Endothelial cell (in vitro differentiated cells): ENCODE measurements at places on chromosomes 7 and 10. TPM values are rescaled to one million over a fixed set of nuclear protein-coding genes. Genes with fewer than 3 reads are reported as not detected.

ARHGAP22 gene
- total RNA-seq: 1.9 TPM

WDR86 gene
- 57.0 TPM for total RNA-seq

FAM25G gene
- not detected for total RNA-seq

TMEM184A gene
- total RNA-seq: 0.21 TPM

PCDH15 gene
- 0.05 TPM for total RNA-seq

AIFM2 gene
- 1.7 TPM for total RNA-seq

CHN2 gene
- 3.4 TPM for total RNA-seq

SEPTIN14 gene
- not detected for total RNA-seq

FZD1 gene
- 38.7 TPM for total RNA-seq

MRC1 gene
- 35.7 TPM for total RNA-seq

PDZD7 gene
- total RNA-seq: 0.54 TPM

POLL gene
- total RNA-seq: 44.8 TPM

TEX47 gene
- not detected for total RNA-seq

FGF8 gene
- total RNA-seq: 1.1 TPM

COG5 gene
- total RNA-seq: 26.7 TPM

PALS2 gene
- total RNA-seq: 32.0 TPM

SPAM1 gene
- not detected for total RNA-seq

SGMS1 gene
- 12.4 TPM for total RNA-seq

OAT gene
- total RNA-seq: 36.6 TPM

CYP2C19 gene
- total RNA-seq: not detected

ITIH5 gene
- total RNA-seq: 0.36 TPM

FFAR4 gene
- total RNA-seq: not detected

MKI67 gene
- total RNA-seq: 19.7 TPM

COL1A2 gene
- 169 TPM for total RNA-seq

HOXA2 gene
- total RNA-seq: 1.1 TPM
